ENCODE measurements at places on chromosomes 2 and 18. TPM values are rescaled to one million over a fixed set of nuclear protein-coding genes. Genes with fewer than 3 reads are reported as not detected.
A peak's percentile ranks its signal among the peaks of the same experiment; 100 is the strongest.

DNA sequence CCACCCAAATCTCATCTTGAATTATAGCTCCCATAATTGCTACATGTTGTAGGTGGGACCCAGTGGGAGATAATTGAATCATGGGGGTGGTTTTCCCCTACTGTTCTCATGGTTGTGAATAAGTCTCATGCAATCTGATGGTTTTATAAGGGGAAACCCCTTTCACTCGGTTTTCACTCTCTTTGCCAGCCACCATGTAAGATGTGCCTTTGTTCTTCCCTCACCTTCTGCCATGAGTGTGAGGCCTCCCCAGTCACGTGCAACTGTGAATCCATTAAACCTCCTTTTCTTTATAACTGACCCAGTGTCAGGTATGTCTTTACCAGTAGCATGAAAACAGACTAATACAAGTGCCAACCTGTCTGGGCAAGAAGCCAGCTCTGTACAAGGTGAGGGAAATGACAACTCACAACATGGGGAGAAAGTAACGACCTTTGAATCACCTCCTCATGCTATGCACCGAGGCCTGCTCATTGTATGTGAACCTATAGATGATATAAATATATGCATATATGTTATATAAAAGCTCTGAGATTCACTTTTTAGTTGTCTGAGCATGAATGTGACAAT is 162.2 kb downstream of the ALPK2 start:
- DNase-seq, result no peak

- no peak for DNase-seq
Observed at GRCh38 chr2:119112230-119112629, 46.3 kb downstream of the C1QL2 start.

GRCh38 chr2:115171751-115172150 is 729.3 kb downstream of the DPP10 start:
- no peak for DNase-seq

GRCh38 chr18:62460851-62461300 is 61.9 kb upstream of the ZCCHC2 start:
- DNase-seq, result no peak

- DNase-seq, result no peak
Observed at GRCh38 chr18:35770376-35771014, 189.0 kb downstream of the GALNT1 start.

- DNase-seq, result no peak
Observed at GRCh38 chr2:222088561-222088960, 210.2 kb downstream of the PAX3 start.

GRCh38 chr2:152546230-152546837 is 170.9 kb downstream of the PRPF40A start:
- DNase-seq, result no peak

DNA sequence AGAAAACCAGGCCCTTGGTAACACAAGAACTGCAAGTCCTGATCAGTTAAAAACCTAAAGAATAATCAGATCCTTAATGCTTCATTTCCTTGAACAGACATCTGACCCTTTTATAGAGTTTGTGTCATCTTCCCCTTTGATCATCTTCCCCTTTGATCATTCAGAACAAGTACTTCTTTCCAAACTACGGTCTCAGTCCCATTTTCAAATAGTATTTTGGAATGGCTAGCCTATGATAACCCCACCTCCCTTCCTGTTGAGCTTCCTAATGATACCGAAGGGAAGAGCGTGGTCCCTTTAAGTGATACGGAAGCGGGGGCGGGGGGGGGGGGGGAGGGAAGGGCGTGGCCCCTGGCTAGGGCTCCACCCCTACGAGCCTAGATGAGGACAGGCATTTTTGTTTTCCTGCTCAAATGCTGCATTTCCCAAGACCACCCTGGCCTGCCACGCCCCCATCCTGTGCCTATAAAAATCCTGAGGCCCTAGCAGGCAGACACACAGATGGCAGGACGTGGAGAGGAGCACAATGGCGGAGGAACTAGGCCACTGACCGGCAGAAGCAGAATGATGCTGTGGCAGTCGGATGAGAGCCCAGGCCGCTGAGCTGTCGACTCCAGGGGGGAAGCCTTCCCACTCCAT is 24.1 kb upstream of the CHRNA1 start:
- DNase-seq, result no peak

DNA sequence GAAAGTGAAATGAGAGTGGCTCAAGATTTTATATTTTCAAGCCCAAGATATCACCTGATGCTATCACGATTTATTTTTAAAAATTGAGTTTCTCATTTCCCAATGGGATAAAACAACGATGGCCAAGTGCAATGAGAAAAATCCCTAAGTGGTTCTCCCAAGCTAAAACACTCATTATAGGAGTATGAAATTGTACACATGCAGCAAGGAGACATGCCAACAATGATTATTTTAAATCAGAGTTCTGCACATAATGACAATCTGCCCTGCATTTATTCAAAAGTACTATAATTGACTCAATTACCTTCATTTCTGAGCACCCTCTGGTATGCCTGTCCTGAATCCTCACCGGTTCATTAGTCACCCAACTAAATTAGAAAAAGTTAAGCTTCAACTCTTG is 12.7 kb downstream of the CYTIP start:
- no peak for DNase-seq

- DNase-seq, result peak; percentile 3
Observed at GRCh38 chr18:28837100-28837499, 660.2 kb upstream of the CDH2 start.

DNA sequence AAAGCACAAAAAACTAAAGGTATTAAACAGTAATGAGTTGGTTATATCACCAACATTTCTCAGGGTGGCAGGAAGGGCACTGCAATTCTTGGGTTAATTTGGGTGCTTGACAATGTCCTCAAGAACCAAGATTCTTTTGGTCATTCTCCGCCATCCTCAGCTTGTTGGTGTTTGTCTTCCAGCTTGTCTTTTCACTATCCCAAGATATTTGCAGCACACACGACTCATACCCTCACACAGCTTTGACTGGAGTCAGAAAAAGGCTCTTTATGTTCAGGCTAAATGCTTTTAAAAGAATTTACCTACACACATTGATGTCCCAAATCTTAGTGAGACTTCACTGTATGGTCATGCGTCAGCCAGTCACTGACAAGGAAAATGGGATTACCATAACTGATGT is 12.5 kb downstream of the GREB1L start:
- no peak for DNase-seq

- no peak for DNase-seq
Observed at GRCh38 chr2:113391073-113391472, 46.4 kb upstream of the ZNG1B start.

DNA sequence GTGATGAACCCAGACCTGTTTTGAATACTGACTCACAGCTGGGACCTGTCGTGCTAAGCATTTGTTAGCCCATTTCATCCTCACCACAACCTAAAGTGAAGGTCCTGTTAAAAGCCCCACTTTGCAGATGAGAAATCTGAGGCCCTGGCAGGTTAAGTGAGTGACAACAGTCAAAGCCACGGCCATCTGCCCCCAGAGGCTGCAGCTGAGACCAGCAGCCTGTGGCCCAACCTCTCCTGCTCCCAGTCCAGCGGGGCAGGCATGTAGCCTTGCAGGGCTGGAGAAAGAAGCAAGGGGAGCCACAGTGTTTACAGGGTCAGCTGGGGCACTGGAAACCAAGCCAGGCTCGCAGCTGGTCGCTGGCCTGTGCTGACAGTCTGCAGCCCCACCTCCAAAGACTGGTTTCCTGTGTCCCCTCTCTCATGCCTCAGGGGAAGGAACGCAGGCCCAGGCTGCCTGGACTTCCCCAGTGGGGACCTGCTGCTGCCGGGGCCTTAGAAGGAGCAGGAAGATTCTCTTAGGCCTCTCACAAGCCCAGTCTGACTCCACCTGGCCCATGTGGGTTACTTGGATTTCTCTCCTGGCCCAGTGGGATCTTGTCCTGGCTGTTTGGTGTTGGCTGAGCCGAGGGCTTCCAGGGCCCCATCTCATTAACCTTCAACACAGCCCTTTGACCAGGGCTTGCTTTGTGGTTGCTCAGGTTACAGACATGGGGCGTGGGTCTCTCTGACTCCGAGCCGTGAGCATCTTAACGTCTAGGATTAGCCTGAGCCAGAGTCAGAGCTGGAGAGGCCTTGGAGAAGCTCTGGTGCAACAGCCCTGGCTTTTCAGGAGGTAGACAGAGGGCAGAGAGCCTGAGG is 1.7 kb downstream of the INPP5D start:
- peak; percentile 65 for DNase-seq

- DNase-seq, result peak; percentile 97
Observed at GRCh38 chr2:47867205-47867604, 39.1 kb downstream of the FBXO11 start.

DNA sequence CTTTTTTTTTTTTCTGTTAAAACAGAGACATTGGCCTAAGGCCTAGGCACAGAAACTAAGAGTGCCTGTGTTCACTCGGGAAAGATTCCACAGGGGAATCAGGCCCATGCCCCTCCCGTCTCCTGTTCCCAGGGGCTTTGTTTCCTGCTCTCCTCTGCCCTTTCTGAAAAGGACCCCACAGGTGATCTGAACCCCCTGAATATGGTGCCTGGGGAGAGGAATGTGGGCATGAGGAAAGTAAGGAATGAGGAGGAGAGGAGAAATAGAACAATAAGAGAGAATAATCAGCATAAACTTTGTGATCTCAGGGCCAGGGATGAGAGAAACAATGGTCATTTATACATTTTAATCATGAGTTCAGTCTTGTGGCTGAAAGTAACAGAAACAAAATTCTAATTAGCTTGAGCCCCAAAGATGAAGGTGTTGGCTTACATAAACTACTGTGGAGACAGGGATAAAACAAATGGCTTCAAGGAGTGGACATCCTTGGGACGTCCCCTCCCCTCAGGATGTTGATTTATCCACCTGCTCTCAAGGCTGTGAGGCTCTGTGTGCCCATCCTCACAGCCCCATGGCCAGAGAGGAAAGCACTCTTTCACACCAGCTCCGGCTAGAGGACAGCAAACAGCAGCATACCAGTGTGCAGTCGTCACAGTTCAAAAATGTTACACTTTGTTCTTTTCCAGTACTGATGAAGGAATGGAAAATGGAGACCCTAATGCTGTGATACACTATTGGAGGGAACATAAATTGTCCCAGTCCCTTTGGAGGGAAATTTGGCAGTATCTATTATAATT is 46.4 kb upstream of the MRPL33 start:
- DNase-seq, result peak; percentile 66

DNA sequence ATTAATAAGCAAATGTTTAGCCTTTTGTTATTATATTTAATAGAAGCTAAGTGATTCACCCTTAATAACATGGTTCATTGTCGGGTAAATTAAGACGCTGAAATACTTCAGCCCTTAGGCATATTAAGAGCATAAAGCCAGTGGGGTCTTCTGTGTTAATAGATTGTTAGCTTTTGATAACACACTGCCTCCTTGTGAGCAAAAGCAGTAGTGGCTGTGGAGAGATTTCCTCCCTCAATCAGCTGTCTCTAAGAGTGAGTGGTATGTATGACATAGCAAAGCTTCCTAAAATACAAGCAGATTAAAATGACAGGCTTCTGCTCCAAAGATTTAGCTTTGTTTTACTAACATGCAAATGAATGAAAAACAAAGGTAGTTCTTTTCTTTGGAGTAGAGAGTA is 143.7 kb upstream of the SYT4 start:
- no peak for DNase-seq

- no peak for DNase-seq
Observed at GRCh38 chr2:88554189-88554588, 73.1 kb downstream of the EIF2AK3 start.

DNA sequence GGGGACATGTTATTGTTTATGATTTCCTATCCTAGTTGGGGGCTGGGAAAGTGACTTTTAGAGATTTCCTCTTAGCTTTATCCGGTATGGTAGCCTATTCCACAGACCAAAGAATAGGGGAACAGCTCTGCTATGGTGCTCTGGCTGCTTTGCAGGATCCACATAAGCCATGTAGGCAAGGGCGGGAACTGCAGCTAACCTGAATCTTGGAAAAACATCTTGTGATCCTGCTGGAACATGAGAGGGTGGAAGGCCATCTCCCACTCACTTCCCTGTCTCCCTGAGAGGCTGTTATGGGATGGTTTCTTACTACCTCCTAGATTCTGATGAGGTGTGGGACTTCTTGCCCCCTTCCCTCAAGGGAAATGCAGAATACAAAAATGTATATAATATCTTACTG is 2.0 kb upstream of the DARS1 start:
- DNase-seq, result no peak

GRCh38 chr2:143296089-143296488 is 166.9 kb downstream of the ARHGAP15 start:
- DNase-seq, result no peak

GRCh38 chr2:186757009-186757408 is 63.1 kb downstream of the FAM171B start:
- no peak for DNase-seq

GRCh38 chr2:154207288-154208047 is 335.7 kb downstream of the GALNT13 start:
- DNase-seq, result no peak

DNA sequence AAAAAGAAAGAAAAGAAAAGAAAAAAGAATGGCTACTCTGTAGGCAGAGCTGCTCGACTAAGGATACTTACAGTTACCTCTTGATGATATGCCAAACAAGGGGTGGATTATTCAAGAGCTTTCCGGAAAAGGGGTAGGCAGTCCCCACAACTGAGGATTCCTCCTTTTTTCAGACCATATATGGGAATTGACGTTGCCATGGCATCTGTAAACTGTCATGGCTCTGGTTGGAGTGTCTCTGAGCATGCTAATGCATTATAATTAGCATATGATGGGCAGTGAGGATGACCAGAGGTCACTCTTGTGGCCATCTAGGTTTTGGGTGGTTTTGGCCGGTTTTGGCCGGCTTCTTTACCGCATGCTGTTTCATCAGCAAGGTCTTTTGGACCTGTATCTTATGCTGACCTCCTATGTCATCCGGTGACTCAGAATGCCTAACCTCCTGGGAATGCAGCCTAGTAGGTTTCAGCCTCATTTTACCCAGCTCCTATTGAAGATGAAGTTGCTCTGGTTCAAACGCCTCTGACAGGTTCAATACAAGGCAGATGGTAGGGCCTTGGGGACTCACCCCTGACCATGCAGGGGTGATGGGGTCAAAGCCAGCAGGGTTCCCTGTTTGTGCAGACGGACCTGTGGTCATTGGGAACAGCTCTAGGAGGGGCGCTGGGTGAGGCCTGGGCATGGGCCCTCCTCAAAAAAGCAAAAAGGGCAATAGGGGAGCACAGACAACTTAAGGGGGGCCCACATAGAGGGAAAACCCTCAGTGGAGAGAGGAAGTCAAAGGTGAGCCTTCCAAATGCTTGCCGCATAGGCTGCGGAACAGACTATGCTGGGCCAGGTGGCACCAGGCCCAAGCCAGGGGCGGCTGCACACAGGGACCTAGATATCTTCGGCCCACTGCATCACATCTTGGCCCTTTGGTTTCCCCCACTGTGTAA is 251.2 kb upstream of the RAB6C start:
- DNase-seq, result no peak

DNA sequence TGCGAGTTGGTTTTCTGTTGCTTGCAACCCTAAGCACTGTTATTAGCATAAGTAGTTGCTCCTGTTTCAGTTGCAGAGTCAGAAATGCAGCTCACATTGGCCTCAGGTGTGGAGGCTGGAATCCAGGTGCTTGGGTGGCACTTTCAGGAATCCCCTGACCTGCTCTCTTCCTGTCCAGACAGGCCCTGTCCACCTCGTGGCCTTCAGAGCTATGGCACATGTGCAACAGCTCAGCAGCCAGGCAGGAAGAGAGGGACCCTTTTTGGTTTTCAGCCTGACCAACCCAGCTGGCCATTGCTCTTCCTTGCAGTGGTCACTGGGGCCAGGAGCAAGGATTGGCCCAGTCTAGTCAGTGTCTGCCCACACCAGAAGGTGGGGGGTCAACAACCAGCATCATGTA is 12.7 kb downstream of the ACOXL start:
- DNase-seq, result no peak

GRCh38 chr2:68992933-68993332 is 18.5 kb downstream of the GKN1 start:
- no peak for DNase-seq

The TSGA10 gene
- 1.7 TPM for total RNA-seq

The INPP5D gene
- 29.4 TPM for total RNA-seq

The PLGLB2 gene
- total RNA-seq, result 0.39 TPM

The SH3RF3 gene
- total RNA-seq, result 8.9 TPM

The ST8SIA5 gene
- under 0.01 TPM for total RNA-seq
